ENCODE measurements at places on chromosomes 3 and 15.

DNA sequence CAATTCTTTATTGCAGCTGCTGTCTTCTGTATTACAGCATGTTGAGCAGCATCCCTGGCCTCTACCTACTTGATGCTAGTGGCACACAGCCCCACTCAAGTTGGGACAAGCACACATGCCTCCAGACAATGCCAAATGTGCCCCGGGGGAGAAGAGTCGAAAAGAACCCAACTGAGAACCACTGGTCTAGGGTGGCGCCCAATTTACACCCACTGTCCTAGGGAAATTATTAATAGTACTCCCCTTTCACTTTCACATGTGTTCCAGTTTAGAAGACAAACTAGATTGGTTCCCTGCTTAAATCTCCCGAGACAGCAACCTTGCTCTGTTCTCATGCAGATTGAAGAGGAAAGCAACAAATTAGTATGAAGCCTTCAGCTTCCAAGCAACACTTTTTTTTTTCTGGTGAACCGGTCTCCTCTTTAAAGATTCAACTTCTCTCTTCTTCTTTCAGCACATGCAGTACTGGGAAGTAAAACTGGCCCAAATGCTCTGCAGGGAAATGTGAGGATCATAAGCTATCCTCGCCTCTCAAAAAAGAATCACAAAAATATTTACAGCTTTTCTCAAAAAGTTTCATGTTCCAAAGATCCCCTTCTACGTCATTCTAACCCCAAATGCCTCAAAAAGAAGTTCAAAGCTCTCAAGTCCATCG, 823.9 kb upstream of the CFAP20DC start:
- no peak for DNase-seq

DNA sequence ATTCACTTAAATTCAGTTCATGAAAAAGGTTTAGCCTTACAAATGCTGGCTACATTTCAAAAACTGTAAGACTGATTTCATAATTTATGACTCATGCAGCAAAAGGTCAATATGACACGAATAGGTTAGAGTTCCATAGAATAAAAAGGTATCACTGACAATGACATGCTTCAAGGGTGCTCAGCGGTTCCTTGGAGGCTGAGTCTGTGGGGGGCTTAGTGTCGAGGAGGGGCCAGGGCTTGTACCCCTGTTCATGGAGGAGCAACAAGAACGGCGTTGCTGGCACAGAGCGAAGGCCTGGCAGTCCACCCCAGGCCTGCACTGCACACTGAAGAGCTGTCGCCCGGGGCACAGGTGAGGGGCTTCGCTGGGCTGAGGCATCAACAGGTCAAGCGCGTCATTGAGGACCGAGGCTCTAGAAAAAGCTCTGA, 174.2 kb downstream of the NR1D2 start:
- DNase-seq, result no peak

- no peak for DNase-seq
These were observed 208.4 kb upstream of the CD96 start for GRCh38 chr3:111333642-111334041.

DNA sequence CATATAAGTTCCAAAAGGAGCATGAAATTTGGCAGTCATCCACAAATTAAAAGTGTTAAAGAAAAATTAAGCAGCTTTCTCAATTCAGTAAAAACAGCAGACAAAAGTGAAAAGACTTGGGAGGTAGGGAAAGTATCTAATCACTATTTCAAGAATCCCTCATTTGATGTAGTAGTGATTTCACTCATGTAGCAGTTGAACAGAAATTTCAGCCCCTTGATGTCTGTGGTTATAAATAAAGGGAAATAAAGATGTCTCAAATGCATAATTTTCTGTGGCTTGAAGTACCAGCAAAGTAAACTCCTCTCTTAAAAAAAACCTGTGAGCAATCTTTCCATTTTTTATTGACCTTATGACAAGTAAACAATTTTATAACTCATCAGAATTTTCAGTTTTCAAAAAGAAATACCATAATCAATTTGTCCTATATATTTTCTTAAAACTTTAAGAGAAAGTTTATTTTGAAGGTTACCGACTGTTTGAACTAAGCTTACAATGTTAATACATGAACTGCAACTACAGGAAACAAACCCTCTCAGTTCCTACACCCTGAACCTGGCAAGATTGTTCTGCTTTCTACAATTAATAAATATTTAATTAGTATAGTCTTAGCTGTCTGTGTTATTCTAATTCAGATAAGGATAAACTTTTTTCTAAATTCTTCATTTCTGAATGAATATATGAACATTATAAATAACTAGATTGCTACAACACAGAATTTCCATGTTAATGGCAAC, 94.2 kb downstream of the CBLB start:
- DNase-seq, result no peak

GRCh38 chr15:73996939-73997338, 2.4 kb downstream of the PML start:
- peak; percentile 14 for DNase-seq

DNA sequence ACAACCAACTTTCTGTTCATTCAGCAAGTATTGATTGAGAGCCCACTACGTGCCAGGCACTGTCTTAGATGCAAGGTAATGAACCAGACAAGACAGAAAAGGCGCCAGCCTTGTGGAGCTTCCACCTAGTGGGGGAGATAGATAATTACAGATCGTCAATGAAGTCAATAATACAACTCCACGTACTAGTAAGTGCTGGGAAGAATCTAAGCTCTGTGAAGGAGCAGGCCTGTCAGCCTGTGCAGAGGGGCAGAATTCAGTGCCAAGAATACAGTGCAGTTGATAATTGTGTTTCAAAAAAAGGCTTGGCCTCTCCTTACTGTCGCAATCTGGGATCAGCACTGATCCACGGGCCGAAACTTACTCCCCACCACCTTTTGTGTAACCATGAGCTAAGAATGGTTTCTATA, 186.3 kb downstream of the FEZF2 start:
- no peak for DNase-seq

DNA sequence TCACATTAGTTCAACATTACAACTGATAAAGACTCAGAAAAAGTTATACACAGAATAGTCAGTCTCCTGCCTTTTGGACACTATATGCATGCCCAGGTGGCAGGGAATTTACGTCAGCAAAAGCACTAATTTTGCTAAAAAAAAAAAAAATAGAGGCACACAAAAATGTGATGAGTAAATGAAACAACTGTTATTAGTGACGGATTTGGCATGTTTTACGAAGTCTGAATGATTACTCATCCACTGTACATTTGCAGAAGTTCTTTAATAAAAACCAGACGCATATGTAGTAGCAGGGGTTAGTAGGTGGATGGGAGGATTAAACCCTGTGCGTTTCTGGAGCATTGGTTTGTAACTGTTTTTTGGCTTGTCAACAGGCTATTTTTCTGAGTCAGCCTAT, 99.0 kb downstream of the MITF start:
- DNase-seq, result no peak

- DNase-seq, result no peak
These were observed 18.3 kb downstream of the MSL2 start for GRCh38 chr3:136177876-136178275.

GRCh38 chr3:117624424-117624823, 914.8 kb downstream of the TUSC7 start:
- no peak for DNase-seq

GRCh38 chr3:68287101-68287500, 632.7 kb upstream of the SUCLG2 start:
- DNase-seq, result no peak

DNA sequence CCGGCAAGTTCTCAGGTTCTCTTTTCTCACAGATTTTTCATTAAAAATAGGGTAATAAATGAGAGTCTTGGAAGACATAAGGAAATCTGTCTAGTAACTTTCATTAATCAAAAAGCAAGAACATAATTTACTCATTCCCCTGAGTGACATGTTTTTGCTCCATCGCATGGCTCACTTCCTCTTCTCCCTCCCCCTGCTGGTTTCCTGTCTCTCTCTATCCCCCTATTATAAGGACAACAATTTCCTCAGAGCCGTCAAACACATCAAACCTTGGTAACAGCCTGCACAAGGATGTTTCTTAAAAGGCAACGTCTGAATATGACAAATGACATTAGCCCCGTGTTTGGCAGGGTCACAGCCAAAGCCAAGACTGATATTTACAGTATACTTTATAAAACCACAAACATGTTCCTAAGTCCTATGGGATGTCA, 1149.6 kb downstream of the IGSF11 start:
- no peak for DNase-seq

DNA sequence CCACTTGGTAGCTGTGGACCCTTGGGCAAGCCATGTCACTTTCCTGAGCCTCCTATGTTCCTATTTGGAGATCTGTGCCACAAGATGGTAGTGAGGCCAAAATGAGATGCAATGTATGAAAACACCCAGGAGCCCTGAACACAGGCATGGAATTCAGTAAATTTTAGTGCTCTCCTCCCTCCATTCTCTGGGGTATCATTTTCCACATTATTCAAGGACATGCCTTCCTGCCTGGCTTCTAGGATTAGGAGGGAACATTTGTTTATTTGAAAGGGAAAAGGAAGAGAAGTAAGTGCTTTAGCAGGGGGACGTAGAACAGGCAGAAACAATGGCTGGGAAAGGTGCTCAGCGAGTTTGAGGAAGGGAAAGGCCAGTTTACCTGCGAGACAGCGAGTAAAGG, 98.8 kb downstream of the ATG7 start:
- no peak for DNase-seq

DNA sequence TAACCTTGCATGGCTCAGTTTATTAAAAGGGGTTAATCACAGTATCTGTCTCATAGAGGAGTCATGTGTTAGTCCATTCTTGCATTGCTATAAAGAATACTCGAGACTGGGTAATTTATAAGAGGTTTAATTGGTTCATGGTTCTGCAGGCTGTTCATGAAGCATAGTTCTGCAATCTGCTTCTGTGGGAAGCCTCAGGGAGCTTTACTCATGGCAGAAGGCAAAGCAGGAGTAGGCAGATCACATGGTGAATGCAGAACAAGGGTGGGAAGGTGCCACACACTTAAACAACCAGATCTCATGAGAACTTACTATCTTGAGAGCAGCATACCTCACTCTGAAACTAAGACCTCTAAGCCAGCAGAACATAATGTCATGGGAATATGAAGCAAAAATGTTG, 42.2 kb upstream of the PTX3 start:
- DNase-seq, result no peak

DNA sequence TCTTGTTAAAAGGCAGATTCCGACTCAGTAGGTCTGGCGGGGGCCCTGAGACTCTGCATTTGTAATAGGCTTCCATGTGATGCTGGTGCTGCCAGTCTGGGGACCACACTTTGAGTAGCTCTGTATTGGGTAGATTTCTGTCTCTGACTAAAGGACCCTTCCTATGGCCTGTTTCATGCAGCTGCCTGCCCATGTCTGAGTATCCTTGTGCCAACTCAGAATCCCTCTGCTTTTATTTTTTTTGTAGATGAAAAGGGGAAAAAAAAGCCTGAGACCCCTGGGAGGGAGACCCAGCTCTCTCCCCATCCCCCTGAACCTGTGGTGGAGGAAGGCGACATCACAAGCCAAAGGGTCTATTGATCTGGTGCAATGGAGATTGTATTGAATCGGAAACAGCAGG, 81.9 kb downstream of the EBLN2 start:
- DNase-seq, result no peak

- no peak for DNase-seq
These were observed 10.4 kb upstream of the POLR2M start for GRCh38 chr15:57696146-57696545.

- no peak for DNase-seq
These were observed 679.3 kb upstream of the ALCAM start for GRCh38 chr3:104687362-104687761.

GRCh38 chr3:20658491-20658890, 472.5 kb upstream of the SGO1 start:
- DNase-seq, result no peak

GRCh38 chr3:4113811-4114522, 189.2 kb upstream of the SETMAR start:
- no peak for DNase-seq

DNA sequence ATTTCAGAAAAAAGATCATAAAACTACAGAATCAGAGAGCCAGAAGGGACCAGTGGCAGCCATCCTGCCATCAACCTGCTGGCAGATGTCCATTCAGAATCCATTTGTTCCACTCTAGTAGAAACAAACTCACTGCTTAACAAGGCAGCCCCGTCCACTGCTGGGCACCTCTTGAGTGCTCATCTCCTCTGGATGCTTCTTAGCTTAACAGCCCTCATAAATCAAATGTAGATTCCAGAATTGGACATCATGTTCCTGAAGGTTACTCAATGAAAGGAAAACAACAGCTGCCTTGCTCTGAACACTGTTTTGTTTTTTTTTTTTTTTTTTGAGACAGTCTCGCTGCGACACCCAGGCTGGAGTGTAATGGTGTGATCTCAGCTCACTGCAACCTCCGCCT, 37.3 kb downstream of the ABCC5 start:
- no peak for DNase-seq

GRCh38 chr3:37964716-37965115, 25.9 kb upstream of the VILL start:
- no peak for DNase-seq

GRCh38 chr3:114033721-114034120, 22.6 kb downstream of the CCDC191 start:
- DNase-seq, result no peak

DNA sequence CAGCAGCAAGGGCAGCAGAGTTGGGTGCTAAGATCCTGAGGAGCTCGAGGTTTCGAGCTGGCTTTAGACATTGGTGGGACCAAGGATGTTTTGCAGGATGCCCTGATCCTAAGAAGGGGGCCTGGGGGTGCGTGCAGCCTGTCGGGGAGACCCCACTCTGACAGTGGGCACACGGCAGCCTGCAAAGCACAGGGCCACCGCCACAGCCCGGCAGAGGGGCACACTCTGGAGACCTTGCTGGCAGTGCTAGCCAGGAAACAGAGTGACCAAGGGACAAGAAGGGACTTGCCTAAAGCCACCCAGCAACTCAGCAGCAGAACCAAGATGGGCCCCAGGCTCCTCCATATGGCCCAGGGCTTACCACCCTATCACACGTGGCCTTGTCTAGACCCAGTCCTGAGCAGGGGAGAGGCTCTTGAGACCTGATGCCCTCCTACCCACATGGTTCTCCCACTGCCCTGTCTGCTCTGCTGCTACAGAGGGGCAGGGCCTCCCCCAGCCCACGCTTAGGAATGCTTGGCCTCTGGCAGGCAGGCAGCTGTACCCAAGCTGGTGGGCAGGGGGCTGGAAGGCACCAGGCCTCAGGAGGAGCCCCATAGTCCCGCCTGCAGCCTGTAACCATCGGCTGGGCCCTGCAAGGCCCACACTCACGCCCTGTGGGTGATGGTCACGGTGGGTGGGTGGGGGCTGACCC, 18.8 kb downstream of the SEC61A1 start:
- no peak for DNase-seq

- DNase-seq, result no peak
These were observed 228.9 kb upstream of the NR2E3 start for GRCh38 chr15:71581398-71581930.

DNA sequence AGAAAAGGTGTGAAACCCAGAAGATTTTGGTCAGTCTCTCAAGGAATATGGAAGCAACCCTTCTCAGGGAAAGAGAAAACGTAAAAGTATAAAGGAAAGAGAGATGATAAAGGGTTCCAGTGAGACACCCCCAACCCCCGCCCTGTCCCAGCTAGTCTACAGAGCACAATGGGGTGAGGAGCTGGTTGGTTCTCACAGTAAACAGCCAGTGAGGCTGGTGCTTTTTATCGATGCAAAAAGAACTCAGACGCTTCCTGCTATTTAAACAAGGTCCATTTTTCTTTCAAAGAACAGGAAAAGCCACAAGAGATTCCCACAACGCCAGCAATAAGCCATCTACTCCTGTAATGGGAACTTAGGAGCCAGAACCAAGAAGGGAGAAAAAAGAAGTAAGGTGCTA, 65.9 kb downstream of the CHAC1 start:
- DNase-seq, result no peak

- peak; percentile 74 for DNase-seq
These were observed 785 bp downstream of the MFSD1 start for GRCh38 chr3:158802409-158803268.

GRCh38 chr3:38141952-38142273, 3.5 kb downstream of the MYD88 start:
- no peak for DNase-seq
